Endothelial cell (in vitro differentiated cells): ENCODE measurements at places on chromosomes 7 and 10. TPM values are rescaled to one million over a fixed set of nuclear protein-coding genes. Genes with fewer than 3 reads are reported as not detected.

EPDR1 gene
- total RNA-seq, result 11.7 TPM

UTF1 gene
- total RNA-seq, result 0.38 TPM

IL2RA gene
- not detected for total RNA-seq

TSPAN12 gene
- 20.3 TPM for total RNA-seq

PPP1R17 gene
- total RNA-seq, result 0.36 TPM

ITGB8 gene
- 0.69 TPM for total RNA-seq

DGKB gene
- total RNA-seq, result 0.46 TPM

EGR2 gene
- 1.2 TPM for total RNA-seq

PLPP4 gene
- not detected for total RNA-seq

ANKRD2 gene
- 0.33 TPM for total RNA-seq

RELN gene
- total RNA-seq, result 2.3 TPM

UBTD1 gene
- 78.0 TPM for total RNA-seq

ZNF316 gene
- 42.2 TPM for total RNA-seq

HOXA5 gene
- total RNA-seq, result 0.59 TPM

OR2A42 gene
- total RNA-seq, result 0.08 TPM

KAZALD1 gene
- 10.6 TPM for total RNA-seq

LRGUK gene
- 0.64 TPM for total RNA-seq

MDFIC gene
- total RNA-seq, result 22.3 TPM

ADAM22 gene
- total RNA-seq, result 14.6 TPM

SDK1 gene
- total RNA-seq, result 4.3 TPM

GSAP gene
- total RNA-seq, result 1.9 TPM

SLC26A3 gene
- not detected for total RNA-seq

ASIC3 gene
- total RNA-seq, result 3.4 TPM

CHST15 gene
- 148 TPM for total RNA-seq
